Activated naive CD4-positive, alpha-beta T cell treated with Interleukin-2 at 50 U/mL for 16 hours (primary cell): ENCODE measurements at places on chromosomes 5 and 9.

GRCh38 chr9:8863886-8864544 is 1064.4 kb upstream of the DMAC1 start:
- DNase-seq: no peak

DNA sequence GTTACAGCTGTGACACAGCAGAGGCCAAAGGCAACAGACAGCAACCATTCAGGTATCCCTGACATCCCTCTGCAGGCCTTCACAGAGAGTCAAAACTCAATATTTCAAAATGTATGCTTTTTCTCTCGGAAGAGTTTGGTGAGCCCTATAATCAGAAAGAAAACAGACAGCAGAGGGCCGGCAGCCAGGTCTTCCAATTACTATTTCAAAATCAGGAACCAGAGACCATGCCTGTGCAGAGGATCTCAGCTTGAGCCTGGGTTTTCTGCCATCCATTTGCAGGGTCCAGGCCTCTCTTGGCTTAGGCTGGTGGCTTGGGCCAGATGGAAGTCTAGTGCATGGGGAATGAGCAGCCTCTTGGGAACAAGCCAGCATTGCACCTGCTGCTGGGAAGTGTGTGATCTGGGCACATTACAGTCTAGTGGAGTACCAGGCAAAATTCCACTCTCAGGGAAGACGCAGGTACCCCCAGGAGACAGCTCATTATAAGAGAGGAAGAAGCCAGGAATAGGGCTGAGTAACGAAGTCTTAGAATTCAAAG is 231.3 kb downstream of the ENC1 start:
- DNase-seq: no peak

DNA sequence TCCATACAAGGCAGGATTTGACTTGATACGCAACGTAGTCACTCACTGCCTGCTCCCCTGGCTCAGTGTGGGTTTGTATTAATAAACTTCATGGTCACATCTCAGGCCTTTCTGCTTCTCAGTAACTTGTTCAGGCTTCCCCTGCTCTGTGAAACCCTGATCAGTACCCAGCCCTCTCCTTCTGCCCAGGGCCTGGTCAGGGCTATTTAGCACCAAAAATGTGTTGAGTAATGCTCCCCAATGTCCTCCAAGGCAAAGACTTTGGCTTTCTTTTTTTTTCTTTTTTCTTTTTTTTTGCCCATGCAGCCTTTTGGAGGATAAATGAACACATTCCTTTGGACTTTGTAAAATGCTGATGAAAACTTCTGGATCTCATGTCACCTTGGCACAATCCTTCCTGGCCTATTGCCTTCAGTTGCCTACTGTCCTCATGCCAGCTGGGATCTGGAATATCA is 399.2 kb upstream of the KLF4 start:
- no peak for DNase-seq

DNA sequence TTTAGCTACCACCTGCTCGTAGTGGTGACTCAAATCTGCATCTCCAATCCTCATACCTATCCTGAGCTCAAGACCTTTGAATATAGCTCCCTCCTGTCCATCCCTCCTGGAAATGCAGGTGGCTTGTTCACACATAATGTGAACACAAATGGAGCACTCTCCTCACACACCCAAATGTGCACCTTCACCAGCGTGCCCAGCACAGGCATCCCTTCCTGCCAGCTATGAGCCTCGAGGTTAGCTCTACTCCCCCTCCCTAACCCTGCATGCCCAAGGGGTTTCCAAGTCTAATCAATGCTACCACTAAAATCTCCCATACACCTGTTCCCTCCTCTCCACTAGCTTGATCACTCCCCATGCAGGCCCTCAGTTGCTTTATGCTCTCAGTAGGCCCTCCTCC is 2.2 kb upstream of the TGFBI start:
- DNase-seq: no peak

GRCh38 chr5:56350597-56351170 is 117.6 kb upstream of the ANKRD55 start:
- no peak for DNase-seq

GRCh38 chr5:172429201-172429940 is 25.0 kb downstream of the SH3PXD2B start:
- DNase-seq: no peak

GRCh38 chr5:104327801-104328200 is 765.2 kb upstream of the NUDT12 start:
- DNase-seq: no peak
